ENCODE measurements at places on chromosomes 1 and 21.

- DNase-seq = no peak
Measured at GRCh38 chr1:172723251-172723650, 64.3 kb downstream of the FASLG start.

- no peak for DNase-seq
Measured at GRCh38 chr1:82542766-82543165, 742.0 kb downstream of the ADGRL2 start.

GRCh38 chr1:82139751-82140468, 339.2 kb downstream of the ADGRL2 start:
- DNase-seq = no peak

GRCh38 chr1:232769733-232770132, 35.5 kb upstream of the MAP10 start:
- no peak for DNase-seq

DNA sequence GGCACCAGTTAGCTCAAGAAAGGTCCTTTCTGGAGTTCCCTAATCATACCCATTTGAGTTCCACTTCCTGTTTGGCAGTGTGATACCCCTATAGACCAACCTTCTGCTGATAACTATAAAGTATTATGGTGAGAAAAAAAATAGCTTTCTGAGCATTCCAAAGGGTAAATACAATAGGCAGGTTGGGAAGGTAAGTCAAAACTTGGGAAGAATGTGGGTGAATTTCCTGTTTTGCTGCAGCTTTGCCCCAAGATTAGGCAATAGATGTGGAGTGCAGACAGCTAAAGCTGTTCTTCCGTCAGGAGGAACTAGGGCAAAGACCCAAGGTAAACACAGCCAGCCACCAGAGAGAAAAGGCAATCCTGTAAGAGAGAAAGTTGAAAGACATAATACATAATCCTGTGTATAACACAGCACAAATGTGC, 49.9 kb upstream of the GUCA2A start:
- DNase-seq = peak; percentile 35

GRCh38 chr1:164716992-164717703, 158.2 kb downstream of the PBX1 start:
- no peak for DNase-seq

DNA sequence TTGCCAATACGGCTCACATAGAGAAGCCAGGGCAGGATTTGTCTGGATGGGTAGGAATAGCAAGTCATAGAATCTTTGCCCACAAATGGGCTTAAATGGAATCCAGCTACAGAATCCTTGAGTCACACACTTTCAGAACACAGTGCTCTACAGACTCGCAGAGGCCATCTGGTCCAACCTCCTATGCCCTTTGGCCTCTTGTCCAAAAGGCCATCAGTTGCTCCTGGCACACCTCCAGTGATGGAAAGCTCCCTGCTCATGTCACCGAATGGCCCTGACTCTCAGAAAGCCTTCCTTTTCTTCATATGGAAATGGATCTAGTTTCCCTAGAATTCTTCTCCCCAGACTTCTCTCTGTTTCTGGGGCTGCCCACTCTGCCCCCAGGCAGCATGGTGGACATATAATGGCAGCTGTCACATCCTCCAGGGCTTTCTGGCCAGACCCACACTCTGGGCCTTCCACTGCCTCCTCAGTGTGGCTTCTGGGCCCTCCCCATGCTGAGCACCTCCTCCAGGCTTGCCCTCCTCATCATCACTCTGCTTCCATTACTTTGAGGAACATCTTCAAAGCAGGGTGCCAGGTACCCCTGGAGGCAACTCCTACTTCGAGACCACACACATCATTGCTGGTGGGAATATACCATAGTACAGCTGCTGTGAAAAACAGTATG, 33.6 kb upstream of the TRABD2B start:
- no peak for DNase-seq

All from smooth muscle cell of the brain vasculature (primary cell).